CD4-positive, alpha-beta T cell (primary cell): ENCODE measurements at places on chromosomes 7 and 10. TPM values are rescaled to one million over a fixed set of nuclear protein-coding genes. Genes with fewer than 3 reads are reported as not detected.
A peak's percentile ranks its signal among the peaks of the same experiment; 100 is the strongest.

TEX36 gene
- not detected for total RNA-seq

SDK1 gene
- total RNA-seq = 1.1 TPM

PDGFA gene
- total RNA-seq = 0.55 TPM

DNA sequence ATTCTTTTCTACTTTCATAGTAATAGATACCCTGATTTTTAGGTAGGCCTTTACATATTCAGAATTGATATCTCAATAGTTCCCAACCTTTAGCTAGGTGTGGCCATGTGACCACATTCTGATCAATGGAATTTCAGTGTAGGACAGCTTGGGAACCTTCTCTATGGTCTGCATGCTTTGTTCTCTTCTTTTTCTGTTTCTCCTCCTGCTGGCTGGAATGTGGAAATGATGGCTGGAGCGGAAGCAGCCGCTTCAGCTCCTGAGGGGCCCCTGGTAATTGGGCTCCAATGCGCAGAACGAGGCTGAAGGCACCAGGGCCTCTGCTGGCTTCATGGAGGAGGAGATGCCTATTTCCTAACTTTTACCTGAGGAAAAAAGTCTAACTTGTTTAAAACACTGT is 152.6 kb downstream of the ZMYND11 start:
- H3K27me3 ChIP-seq = no peaks in the 10 kb centered on the region
- no peak for DNase-seq
- H3K4me1 ChIP-seq = no peaks in the 10 kb centered on the region
- H3K27ac ChIP-seq = no peak overlapping the region

- H3K27ac ChIP-seq = no peak overlapping the region
- H3K4me3 ChIP-seq = no peak overlapping the region
- H3K4me1 ChIP-seq = no peaks in the 10 kb centered on the region
- DNase-seq = no peak
Observed at GRCh38 chr7:124022551-124022950, 10.3 kb downstream of the TMEM229A start.

DNA sequence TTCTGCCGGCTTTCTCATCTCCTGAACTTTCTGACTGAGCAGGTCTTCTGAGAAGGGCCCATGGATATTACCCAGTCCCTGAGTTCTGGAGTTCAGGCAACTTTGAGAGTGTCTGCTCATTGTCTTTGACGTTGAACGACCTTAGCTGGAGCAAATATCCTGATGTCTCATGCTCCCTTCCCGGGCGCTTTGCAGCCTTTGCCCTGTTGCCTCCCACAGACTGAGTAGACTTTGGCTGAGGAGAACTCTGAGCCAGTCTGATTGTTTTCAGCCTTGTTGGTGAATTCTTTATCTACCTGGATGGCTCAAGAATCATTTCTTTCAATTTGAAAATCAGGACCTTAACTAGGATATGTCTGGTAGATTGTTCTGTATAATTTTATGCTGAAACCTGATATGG is 353.7 kb downstream of the GLRX3 start:
- no peak for DNase-seq
- H3K36me3 ChIP-seq = no peaks in the 10 kb centered on the region
- H3K4me1 ChIP-seq = no peaks in the 10 kb centered on the region
- no peak overlapping the region for H3K4me3 ChIP-seq
- no peak overlapping the region for H3K27ac ChIP-seq

HSPA12A gene
- total RNA-seq = 0.49 TPM

DNA sequence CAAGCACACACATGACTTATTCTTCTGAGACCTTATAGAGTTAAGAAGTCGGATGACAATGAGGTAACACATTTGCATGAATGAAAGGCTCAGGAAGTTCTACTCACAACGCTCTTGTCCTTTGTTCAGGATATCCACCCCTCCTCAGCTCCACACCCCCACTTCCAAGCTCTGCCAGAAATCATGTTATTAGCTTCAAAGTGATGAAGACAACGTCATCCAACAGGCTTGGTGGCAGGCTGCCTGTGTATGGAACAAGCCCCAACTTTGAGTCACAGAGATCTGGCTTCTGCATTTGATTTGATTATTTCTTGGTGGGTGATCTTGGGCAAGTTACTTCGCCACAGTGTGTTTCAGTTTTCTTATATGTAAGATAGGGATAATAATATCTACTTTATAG is 12.4 kb upstream of the BMPER start:
- H3K27me3 ChIP-seq = peaks cover 2% of the 10 kb centered on the region
- H3K36me3 ChIP-seq = no peaks in the 10 kb centered on the region
- no peak overlapping the region for H3K27ac ChIP-seq

- H3K4me3 ChIP-seq = no peak overlapping the region
- no peak overlapping the region for H3K27ac ChIP-seq
- no peak for DNase-seq
- H3K4me1 ChIP-seq = no peaks in the 10 kb centered on the region
- peaks cover 40% of the 10 kb centered on the region for H3K36me3 ChIP-seq
Observed at GRCh38 chr7:30436046-30436445, 42.5 kb downstream of the NOD1 start.

DNA sequence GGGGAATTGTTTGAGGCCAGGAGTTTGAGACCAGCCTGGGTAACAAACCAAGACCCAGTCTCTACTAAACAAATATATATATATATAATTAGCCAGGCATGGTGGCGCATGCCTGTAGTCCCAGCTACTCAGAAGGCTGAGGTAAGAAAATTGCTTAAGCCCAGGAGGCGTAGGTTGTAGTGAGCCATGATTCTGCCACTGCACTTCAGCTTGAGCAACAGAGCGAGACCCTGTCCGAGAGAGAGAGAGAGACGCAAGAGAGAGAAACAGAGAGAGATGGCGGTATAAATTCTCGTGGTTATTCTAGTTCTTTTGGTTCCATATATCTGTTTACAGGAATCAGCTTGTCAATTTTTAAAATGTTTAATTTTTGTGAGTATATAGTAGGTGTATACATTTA is 94.0 kb downstream of the TBXAS1 start:
- no peaks in the 10 kb centered on the region for H3K36me3 ChIP-seq
- no peak for DNase-seq
- no peak overlapping the region for H3K4me3 ChIP-seq
- H3K4me1 ChIP-seq = no peaks in the 10 kb centered on the region
- no peak overlapping the region for H3K27ac ChIP-seq

DNA sequence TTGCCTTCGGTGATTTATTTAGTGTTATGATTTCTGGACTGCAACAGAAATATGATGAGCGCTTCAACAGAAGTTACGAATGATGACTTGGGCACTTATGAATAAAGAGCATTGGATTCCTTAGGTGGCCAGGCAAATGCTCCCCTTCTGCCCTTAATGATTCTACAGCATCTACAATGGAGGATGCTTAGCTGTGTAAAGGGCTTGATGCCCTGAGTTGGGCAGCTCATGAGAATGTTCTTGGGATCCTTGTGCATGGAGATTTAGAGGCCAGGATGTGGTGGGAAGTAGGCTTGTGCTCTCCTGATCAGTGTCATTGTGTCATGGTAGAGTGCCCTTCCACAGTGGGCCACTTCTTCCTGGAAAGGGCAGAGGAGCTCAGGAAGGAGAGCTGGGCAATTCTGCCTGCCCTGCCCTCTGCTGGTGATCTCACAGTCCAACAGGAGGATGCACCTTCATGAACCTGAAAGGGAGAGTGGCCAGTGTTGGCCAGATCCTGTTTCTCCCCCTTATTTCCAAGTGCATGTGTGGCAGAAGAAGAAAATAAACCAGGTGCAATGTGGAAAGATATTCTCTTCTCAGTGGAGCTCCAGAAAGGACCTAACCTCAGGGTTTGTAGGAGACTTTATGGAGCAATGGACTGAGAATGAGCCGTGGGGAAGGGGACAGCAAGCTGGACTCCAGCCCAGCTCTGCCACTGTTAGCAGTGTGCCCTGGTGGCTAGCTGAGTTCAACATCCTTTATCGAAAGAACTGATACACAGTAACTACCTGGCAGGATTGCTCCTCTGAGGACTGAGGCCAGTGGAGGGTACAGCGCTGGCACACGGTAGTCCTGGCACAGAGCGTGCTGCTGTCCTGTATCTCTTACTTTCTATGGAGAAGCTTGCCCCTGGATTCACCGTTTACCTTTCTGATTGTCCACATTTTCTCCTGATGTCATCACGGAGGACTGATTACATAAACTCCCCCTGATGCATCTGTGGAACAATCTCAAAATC is 182.9 kb downstream of the BMPER start:
- H3K36me3 ChIP-seq = no peaks in the 10 kb centered on the region
- no peak overlapping the region for H3K27ac ChIP-seq
- no peaks in the 10 kb centered on the region for H3K4me1 ChIP-seq
- DNase-seq = no peak
- H3K27me3 ChIP-seq = no peaks in the 10 kb centered on the region

PAX4 gene
- not detected for total RNA-seq

DNA sequence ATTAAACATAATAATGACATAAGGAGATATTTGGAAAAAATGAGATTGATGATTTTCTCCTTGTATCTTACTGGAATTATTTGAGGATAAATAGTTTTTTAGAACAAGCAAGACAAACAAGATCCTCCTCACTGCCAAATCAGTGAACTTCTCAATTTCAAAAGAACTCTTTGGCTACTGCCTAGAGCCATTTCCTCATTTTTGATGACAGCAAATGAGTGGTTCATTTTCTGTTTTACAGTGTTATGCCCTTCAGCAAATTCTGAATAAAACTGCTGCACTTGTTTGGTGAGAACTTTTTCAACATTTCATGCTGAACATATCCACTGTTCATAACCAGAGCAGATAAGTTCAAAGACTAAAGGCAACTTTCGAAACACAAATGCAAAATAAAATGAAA is 42.5 kb upstream of the AHR start:
- no peaks in the 10 kb centered on the region for H3K27me3 ChIP-seq
- no peak for DNase-seq
- H3K36me3 ChIP-seq = no peaks in the 10 kb centered on the region
- H3K27ac ChIP-seq = no peak overlapping the region
- H3K4me1 ChIP-seq = no peaks in the 10 kb centered on the region
- no peak overlapping the region for H3K4me3 ChIP-seq

- peaks cover 6% of the 10 kb centered on the region for H3K4me1 ChIP-seq
- DNase-seq = no peak
- no peak overlapping the region for H3K27ac ChIP-seq
- H3K4me3 ChIP-seq = no peak overlapping the region
Observed at GRCh38 chr7:30687604-30688003, 5.3 kb upstream of the CRHR2 start.

DNA sequence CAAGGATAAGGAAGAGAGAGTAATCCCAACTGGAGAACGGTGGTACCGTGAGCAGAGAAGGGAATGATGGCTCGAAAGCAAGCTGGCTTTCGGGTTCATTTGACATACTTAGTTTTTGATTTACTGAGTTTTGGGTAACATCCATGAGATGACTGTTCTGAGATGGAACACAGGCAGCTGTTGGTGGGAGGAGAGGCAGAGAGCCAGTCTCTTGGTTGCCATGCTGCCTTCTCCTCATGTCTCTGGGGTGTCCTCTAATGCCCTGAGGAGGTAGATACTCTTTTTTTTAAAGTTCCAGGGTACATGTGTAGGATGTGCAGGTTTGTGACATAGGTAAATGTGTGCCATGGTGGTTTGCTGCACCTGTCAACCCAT is 76.4 kb upstream of the NRP1 start:
- H3K4me1 ChIP-seq = no peaks in the 10 kb centered on the region
- H3K27me3 ChIP-seq = no peaks in the 10 kb centered on the region
- no peak overlapping the region for H3K4me3 ChIP-seq
- no peaks in the 10 kb centered on the region for H3K36me3 ChIP-seq

- DNase-seq = no peak
- peak overlapping the region; percentile 75 for H3K27ac ChIP-seq
- peaks cover 3% of the 10 kb centered on the region for H3K36me3 ChIP-seq
- H3K27me3 ChIP-seq = no peaks in the 10 kb centered on the region
- H3K4me1 ChIP-seq = peaks cover 83% of the 10 kb centered on the region
- H3K4me3 ChIP-seq = no peak overlapping the region
Observed at GRCh38 chr10:22684699-22685098, 29.7 kb downstream of the PIP4K2A start.

- no peak for DNase-seq
- H3K27me3 ChIP-seq = no peaks in the 10 kb centered on the region
- no peaks in the 10 kb centered on the region for H3K36me3 ChIP-seq
- no peak overlapping the region for H3K4me3 ChIP-seq
- H3K4me1 ChIP-seq = no peaks in the 10 kb centered on the region
Observed at GRCh38 chr10:79176052-79176501, 107.3 kb downstream of the ZMIZ1 start.

DNA sequence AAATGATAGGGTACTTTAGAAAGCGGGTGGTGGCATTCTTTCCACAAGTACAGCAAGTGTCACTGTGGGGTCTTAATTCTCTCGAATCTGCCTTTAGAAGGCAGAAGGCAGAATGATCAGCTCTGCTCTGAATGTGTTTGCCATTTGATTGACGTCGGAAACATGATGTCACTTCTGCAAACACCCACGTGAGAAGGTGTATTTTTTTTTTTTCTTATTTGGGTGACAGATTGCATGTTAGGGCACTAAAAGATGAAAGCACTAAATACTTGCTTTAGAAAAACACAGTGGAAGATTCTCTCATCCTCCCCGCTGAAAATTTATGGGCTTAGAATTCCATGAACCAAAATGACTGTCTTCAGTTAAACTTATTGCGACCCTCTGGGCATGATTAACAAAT is 150.2 kb downstream of the TCF7L2 start:
- no peak overlapping the region for H3K4me3 ChIP-seq
- H3K27me3 ChIP-seq = no peaks in the 10 kb centered on the region
- no peaks in the 10 kb centered on the region for H3K36me3 ChIP-seq
- H3K27ac ChIP-seq = no peak overlapping the region
